Hematopoietic multipotent progenitor cell treated with erythropoietin and hydrocortisone succinate and interleukin-3 and kit ligand, for 8 days (in vitro differentiated cells): ENCODE measurements at places on chromosomes 3 and 15.
A peak's percentile ranks its signal among the peaks of the same experiment; 100 is the strongest.

DNA sequence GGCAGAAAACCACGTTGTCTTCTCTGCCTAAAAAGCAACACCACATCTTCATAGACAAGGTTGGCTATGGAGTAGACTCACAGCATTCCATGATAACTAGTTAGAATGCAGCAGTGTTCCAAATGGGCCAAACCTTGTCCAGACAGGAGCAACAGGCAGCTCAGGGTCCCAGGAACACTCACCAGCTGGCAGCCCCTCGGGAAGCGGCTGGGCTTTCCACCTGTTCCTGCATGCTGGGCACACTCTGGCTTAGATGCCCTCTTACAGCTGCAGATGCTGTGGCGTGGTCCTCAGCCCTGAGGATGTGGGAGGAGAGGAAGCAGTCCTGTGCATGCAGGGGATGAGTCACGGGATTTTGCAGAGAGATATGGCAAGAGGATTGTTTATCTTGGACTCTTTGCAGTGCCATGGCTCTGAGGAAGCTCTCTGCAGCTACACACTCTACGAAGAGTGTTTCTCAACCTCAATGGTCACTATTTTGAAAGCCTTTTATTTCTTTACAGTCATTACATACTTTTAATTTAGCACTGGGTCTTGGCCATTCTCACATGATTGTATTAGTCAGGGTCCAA is 11.3 kb downstream of the NRROS start:
- DNase-seq, result peak; percentile 84

DNA sequence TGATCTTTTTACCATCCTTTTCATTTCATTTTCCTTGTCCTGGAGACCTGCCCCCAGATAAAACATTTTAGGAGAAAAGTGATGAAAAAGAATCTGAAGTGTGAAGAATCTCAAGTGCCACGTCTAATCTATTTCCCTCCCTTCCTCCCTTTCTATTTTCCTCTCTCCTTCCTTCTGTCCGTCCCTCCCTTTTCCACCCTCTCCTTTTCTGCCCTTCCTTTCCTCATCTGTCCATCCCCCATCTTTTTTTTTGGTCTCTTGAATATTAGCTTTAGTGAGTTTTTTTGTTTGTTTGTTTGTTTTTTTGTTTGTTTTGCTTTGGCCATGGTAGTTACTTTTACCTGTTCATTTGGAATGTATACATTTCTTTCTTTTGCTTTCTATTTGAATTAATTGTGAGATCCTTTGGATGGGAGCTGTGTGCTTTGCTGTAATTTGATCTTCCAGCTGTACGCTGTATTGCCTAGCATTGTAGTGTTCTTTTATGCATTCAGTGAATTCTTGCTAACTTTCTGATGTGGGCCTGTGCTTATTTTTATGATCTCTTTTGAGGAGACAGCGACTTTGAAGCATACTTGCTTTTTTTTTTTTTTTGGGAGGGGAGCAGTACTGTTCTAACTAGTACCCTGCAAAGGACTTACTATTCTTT is 19.2 kb downstream of the CDIN1 start:
- no peak for DNase-seq

GRCh38 chr15:90531147-90531546 is 1.4 kb downstream of the CRTC3 start:
- DNase-seq, result no peak

DNA sequence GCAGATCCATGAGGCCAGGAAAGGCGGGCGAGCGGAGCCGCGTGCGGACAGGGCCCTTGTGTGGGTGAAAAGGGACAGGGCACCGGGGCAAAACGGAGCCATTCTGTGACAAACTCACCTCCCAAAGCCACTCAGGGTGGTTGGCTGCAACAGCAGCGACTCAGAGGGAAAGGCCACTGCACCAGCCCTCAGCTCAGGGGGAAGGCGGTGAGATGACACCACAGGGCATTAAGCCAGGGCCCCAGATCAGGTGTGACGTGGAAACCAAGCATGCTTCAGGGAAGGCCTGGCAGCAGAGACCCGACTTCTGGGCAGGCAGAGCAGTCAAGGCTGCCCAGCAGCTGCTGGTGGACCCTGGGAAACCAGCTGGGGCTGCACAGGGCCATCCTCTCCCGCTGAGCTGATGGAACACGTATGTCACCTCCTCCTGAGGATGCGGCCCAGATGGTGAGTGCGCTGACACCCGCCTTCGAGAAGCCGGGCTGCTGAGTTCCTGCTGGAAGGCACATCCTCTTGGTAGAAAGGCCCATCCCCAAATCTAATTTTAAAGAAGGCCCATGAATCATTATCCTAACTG is 82.3 kb downstream of the CHSY1 start:
- no peak for DNase-seq

- no peak for DNase-seq
Observed at GRCh38 chr3:127487196-127487595, 103.3 kb downstream of the TPRA1 start.

DNA sequence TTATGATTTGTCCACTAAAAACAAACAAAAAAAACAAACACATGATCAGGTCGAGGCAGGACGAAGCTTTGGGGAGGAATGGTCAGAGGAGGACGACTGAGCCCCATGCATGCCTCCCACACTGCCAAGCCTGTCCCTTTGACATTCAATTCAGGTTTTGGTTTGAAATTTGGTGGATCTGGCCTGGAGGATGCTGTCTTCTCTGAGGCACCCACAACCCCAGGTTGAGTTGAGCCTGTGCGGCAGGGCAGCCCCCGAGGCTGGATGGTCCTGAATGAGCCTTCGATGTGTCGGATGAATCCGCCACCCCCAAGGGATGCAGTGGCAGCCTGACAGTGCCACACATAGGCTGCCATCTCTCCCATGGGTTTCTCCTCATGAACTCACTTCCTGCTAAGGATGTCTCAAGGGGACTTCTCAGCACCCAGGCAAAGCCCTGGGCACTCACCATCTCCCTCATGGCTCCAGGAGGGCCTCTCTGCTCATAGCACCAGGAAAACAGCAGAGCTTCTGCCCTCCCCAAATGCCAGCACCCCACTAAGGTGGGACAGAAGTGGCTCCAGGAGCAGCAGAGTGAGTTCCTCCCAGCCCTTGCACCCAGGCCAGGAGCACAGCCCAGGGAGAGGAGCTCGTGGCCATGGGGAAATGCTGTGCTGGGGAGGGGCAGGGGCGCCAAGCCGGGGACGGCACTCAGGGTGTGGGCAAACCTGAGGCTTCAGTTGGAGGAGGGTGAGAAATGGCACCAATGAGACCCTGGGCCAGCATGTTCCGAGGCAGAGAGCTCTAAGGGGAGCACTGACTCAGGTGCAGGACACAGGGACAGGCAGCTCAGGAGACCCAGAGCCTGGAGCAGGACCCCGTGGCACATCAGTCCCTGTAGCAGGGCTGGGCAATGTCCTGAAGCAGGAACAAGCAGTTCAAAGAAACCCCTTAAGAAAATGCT is 18.5 kb downstream of the PRR23E start:
- DNase-seq, result no peak

DNA sequence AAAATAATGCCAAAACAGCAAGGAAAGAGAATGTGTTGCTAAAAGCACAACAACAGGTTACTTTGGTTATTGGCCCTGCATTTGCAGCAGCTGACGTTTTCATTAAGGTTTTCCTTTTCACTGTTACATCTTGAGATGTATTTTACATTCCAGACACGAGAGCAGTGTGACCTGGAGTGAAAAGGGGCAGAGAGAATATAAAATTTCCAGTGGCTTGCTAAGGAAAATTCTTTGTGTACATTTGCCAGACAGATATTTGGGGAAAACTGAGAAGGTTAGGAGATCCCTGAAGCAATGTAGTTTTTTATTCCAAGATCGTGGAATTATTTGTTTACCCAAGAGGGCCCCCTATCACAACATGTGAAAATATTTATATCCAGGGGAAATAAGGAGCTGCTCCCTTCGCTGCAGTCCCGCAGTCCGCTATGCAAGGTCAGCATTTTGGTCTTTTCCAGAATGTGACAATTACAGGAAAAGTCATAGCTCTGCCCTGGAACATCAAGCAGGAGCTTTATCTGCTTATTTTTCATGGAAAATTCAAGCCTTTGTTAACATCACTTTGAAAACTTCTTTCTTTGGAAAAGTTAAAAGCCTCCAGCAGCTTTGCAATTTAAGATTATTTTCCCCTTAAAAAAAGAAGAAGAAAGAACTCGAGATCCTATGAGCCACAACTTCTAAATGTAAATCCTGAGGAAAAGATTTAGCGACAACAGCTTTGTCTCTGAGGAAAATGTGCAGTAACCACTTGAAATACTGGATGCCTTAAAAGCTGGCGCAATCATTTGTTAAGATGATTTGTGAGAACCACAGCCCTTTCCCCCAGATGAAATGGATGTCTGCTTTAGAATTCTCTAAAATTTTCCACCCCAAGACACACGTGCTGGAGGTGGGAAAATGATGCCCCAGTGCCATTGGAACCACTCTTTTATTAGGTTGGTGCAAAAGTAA is 256.4 kb upstream of the TPM1 start:
- DNase-seq, result no peak

DNA sequence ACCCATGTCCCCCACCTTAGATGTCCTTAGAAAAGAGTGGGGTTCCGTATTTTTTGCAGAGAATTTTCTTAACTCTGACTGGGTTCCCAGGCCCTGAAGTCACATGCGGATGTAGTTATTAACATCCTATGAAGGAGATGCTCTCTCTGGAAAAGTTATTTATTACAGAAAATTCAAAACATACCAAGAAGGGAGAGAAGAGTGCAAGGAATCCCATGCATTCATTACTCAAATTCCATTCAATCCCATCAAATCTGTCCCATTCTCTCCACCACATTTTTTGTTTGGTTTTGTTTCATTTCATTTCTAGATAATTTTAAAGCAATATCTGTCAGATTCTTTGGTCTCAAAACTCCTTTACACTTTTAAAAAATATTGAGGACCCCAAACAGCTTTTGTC is 34.3 kb upstream of the ANKRD34C start:
- DNase-seq, result no peak

DNA sequence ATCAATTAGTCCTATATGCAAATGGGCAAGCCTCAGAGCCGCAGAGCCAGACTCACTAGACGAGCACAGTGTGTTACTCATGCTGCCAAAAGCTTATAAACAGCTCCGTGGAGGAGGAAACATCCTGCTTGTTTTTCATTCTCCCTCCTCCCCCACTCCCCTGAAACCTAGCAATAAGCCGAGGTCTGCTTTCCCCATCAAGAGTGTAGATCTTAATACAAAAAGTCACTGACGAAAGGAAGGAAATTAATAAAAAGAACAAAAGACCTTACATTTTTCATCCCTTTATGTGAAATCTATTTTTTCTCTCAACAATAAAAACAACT is 88.5 kb downstream of the XXYLT1 start:
- DNase-seq, result peak; percentile 29

DNA sequence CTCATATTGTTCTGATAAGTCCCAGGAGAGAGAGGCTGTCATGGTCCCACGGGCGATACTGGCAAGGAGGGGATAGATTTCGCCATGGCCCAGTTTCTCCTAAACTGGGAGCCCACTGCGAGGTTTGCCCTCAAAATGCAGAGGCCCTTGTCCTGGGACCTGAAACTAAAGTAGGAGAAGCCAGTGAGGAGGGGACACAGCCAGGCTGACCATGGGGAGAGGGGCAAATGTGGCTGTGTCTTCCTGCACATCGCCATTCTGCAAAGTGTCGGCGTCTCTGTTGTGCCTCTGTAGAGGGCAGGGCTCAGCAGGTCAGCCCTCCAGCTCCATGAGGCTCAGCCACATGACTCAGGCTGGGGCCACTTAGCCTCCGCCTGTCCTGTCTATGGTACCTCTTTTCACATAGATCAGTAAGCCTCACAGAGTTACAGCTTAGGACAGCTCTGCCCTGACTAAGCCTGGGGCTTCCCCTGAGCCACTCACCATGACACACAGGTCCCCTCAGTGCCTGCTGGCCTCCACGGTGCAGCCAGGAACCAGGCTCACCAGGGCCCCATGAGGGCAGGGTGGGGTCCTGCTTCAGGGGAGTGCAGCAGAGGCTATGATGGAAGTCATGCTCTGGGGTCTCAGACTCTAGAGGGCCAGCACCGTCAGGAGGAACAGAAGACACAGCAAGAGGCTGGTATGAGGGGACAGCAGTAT is 28.6 kb upstream of the PLXNA1 start:
- no peak for DNase-seq

DNA sequence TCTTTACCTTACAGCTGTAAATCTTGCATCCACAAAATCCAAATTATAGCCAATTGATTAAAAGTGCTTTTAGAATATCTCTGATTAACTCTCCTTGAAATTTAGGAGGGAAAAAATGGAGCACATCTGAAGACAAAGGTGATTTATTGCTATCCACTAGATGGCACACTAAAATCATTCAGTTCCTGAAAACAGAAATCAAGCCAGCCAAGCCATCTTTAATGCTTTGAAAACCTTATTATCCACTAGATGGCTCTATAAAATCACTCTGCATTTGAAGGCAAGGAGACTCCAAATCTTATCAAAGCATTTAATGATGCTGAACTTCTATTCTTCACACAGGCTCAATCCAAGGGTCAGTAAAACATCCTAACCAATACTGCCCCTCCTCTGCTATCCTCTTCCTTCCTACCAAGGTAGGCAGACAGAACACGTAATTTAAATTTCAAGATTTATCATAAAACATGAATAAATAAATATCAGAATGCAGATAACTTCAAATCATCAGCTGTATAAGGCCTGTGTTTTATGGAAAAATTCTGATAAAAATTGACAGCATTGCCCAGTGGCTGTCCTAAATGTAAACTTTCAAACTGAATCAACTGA is 48.4 kb downstream of the GOLIM4 start:
- peak; percentile 92 for DNase-seq

- peak; percentile 5 for DNase-seq
Observed at GRCh38 chr3:177835008-177835407, 637.7 kb upstream of the TBL1XR1 start.

DNA sequence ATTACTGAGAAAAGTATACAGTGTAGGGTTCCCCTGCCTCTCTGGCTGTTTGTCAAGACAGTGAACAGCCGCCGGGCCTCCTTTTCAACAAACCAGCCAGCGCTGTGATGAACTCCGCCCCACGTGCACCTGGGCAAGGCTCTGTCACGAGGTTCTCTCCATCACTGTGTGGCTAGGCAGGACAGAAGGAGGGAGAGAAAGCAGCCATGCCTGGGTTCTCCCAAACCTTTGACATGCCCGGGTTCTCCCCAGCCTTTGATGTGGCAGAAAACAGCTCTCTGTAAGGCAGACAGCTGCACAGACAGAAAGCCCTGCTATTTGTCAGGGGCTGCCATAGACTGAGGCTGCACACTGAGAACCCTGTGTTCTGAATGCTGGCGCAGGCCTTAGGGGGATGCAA is 101.4 kb upstream of the TRPM1 start:
- DNase-seq, result no peak

- peak; percentile 17 for DNase-seq
Observed at GRCh38 chr15:98899272-98900021, 108.1 kb downstream of the PGPEP1L start.

DNA sequence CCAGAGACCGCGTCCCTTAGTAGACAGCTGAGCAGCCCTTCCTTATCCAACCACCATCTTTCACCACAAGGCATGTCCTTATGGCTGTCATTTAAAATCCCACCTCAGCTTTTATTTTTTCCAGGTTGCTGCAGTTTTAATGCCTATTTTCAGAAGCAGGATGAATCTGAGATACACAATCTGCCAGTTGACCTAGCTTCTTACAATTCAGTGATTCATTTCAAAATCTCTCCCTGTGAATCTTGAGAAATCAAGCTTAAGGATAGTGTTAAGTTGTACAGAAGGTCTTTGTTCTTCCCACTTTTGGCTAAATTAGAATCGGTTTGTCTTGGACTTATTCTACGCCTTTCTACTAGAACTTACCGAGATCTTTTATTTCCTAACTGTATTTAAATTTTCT is 522.3 kb upstream of the CFAP20DC start:
- DNase-seq, result no peak
